ENCODE measurements at places on chromosomes 4 and X.

DNA sequence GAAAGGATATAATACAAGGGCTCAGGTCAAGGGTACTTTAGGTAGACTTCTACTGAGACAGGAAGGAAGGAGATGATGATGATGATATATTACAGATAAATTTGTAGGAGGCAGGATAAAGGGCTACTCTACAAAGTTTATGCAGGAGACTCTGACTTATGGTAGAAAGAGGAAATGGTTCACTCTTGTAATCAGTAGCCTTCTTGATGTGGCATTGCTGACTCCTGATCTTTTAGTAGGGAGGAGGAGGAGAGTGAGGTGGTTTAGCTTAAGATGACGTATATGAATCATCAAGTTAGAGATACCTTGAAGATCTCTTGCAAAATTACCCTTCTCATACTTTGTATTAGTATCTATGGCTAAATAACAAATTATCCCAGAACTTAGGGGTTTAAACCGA, 4.7 kb downstream of the BLTP1 start:
- DNase-seq: peak; percentile 20

GRCh38 chrX:45715748-45716147, 515.1 kb upstream of the DIPK2B start:
- no peak for DNase-seq

DNA sequence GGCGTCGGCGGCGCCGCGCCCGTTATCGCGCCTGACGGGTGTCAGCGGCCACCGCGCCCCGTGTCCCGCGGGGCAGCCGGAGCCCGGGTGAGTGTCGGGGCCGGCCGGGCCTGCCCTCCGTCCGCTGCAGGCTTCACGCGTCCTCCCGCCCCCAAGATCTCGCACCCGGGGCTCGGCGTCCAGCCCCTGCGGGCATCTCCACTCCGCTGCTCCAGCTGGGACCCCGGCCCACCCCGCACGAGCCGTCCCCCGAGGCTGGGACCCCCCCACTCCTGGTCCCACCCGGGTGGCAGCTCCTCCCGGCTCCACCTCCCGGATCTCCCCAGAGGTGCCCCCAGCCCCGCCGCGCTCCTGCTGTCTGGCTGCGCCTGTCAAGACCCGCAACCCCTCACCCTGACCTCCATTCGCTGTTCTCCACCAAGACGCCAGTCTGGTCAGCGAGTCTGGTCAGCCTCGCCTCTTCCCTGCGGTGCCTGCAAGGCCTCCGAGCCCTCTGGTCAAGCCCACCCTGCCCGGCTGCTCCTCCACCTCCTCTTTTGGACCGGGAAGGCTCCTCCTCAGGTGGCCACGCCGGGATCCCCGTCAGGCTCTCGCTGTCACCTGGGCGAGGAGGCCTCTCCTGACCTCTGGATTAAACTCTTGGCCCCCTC, 66.0 kb upstream of the NKX1-1 start:
- no peak for DNase-seq

DNA sequence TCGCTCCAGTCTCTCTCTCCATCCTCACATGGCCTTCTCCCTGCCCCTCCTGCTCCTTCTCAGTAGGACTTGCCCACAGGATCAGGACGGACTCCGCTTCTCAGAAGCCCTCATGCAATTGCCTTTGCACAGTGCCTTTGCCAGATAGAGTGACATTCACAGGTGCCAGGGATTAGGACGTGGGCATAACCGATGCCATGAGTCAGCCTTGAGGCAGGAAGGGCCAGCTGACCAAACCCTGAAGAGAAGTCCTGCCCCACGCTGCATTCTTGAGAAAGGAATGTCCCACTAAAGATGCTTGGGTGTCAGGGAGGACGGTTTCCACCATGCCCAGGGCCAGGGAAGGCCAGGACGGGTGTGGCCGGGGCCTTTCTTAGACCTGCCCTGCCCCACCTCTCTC, 6.6 kb upstream of the GRPEL1 start:
- no peak for DNase-seq

GRCh38 chr4:101171747-101172146, 175.6 kb downstream of the PPP3CA start:
- DNase-seq: no peak

DNA sequence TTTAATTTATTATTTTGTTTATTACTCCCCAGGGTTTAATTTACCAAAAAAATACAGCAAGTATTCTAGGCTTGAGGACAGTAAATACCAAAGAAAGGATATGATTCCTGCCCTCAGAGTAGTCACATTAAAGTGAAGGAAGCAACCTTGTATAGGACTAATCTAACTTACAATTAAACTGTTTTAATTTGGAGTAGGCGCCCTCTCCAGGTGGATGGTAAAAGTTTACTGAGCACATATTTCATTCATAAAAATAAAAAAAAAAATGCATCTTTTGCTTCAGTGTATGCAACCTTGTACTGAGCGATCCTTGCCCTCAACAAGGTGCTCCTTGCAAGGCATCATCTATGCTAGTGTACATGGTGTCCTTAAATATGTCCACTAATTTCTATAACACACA, 72.0 kb upstream of the MAGEB16 start:
- no peak for DNase-seq

DNA sequence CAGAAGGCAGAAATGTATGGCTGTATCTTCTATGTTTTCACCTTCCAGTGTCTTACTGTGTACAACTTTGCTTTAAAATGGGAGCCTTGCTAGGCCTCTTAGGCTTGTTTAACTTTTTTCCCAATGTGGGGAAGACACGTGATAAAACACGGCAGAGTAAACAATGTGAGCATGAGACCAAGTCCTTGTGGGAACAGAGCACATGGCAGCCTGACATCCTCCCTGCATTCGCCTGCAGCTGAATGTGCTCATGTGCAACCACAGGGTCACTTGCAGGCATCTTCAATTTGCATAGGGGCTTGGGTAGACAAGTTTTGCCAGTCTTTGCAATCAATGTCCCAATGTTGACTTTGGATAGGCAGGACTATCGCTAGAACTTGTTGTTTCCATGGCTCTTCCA, 91.8 kb downstream of the CCNG2 start:
- no peak for DNase-seq

- no peak for DNase-seq
These were observed 92.9 kb downstream of the BCOR start for GRCh38 chrX:40004921-40005291.

GRCh38 chr4:56656346-56656643, 24.8 kb downstream of the HOPX start:
- peak; percentile 70 for DNase-seq

- DNase-seq: no peak
These were observed 38.5 kb downstream of the GYG2 start for GRCh38 chrX:2867206-2867605.

- no peak for DNase-seq
These were observed at the start of gene ARMCX4 for GRCh38 chrX:101485212-101485949. TSS of gene ARMCX4 (plus strand) at chrX:101485456. CDS start at chrX:101488590, 3,134 bp downstream.

GRCh38 chr4:158856852-158857251, 88.0 kb downstream of the FNIP2 start:
- DNase-seq: peak; percentile 55

GRCh38 chr4:143344774-143345173, 8.1 kb downstream of the GAB1 start:
- no peak for DNase-seq

DNA sequence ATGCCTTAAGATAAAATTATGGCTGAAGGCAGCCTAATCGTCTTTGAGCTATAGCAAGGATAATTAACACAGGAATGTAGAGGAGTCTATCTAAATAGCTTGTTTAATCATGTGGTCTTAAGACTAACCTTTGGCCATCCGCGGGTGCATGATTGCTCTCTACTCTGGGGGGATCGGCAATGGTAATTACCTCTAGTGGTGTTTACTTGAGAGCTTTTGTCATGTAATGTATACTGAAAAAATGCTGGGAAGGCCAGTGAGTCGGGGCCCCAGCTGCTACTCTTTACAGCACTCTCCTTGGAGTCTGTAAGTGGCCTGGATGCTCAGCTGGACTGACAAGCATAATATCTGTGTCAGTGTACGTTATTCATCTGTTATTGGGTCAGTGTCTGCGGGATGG, 65.5 kb upstream of the GNPDA2 start:
- DNase-seq: no peak

- DNase-seq: no peak
These were observed 93.7 kb downstream of the C4orf33 start for GRCh38 chr4:129189630-129190029.

- DNase-seq: no peak
These were observed 32.0 kb downstream of the SPARCL1 start for GRCh38 chr4:87497159-87497558.

DNA sequence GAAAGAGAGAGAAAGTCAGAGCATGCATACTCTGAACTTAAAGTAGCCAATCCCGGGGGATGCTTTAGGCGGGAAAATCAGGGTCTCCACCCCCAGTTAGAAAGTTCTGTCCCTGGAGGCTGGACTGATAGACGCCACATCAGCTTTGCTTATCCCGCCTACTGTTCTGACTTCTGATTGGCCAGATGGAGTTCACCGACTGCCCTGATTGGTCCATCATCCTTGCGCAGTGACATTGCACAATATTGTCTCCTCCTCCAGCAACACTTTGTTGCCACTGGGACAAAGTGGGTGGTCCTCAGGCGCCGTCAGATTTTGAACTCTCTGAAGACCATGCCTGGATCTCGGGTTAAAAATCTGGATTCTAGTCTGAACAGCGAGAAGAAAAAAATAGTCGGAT, 50.3 kb downstream of the SSX3 start:
- DNase-seq: no peak

- no peak for DNase-seq
These were observed 224.9 kb upstream of the FAT1 start for GRCh38 chr4:186948361-186949242.

DNA sequence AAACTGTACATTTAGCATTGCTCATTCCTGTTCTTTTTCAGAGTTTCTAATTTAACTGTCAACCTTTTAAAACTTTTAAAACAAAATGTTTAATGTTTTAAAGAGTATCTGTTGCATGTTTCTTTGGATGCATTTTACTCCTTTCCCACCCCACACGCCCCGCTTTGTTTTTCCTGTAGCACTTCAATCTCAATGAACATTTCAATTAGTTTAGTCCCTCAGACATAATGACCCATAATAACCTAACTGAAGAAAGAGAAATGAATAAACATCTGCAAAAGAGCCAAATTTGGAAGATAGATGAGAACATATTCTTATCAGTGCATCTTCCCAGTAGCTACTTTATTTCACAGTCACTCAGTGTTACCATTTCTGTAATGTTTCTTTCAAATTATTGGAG, 7.5 kb downstream of the PCDH10 start:
- DNase-seq: no peak

GRCh38 chr4:89316931-89317366, 9.3 kb upstream of the GPRIN3 start:
- DNase-seq: no peak

DNA sequence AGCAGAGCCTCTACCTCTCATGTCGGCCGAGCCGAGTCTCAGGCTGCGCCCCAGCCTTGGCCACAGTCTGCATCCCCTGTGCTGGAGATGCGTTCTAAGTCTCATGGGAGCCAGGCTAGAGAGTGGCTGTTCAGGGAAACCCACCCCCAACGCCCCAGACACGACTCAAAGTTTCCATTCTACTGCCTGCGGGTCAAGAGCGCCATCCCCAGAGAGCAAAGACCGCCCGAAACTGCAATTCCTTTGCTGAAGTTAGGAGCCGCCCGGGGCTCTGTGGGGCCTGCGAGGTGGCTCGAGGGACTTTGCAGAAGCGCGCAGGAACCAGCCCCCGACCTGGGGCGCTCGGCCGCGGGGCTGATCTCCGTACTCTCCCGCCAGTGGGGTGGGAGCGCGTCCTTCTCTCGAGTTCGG, 10.0 kb upstream of the ELF4 start:
- DNase-seq: peak; percentile 60
